ENCODE measurements at places on chromosomes 5 and 9.

- DNase-seq, result no peak
These were observed 555.0 kb downstream of the PRR16 start for GRCh38 chr5:121019106-121019505.

DNA sequence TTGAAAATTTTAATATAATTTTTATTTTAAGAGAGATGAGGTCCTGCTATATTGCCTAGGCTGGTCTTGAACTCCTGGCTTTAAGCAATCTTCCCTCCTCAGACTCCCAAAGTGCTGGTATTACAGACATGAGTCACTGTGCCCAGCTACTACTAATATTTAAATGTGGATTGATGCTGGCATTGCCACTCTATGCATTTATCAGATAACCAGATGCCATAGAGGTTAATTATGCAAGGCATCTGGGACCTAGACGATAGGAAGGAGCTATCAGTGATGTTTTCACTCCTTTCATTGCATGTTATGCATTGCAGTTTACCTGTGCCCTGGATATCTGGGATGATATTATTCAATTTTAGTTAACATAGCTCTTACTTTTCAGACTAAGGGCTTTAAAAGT, 127.0 kb downstream of the RPS23 start:
- no peak for DNase-seq

DNA sequence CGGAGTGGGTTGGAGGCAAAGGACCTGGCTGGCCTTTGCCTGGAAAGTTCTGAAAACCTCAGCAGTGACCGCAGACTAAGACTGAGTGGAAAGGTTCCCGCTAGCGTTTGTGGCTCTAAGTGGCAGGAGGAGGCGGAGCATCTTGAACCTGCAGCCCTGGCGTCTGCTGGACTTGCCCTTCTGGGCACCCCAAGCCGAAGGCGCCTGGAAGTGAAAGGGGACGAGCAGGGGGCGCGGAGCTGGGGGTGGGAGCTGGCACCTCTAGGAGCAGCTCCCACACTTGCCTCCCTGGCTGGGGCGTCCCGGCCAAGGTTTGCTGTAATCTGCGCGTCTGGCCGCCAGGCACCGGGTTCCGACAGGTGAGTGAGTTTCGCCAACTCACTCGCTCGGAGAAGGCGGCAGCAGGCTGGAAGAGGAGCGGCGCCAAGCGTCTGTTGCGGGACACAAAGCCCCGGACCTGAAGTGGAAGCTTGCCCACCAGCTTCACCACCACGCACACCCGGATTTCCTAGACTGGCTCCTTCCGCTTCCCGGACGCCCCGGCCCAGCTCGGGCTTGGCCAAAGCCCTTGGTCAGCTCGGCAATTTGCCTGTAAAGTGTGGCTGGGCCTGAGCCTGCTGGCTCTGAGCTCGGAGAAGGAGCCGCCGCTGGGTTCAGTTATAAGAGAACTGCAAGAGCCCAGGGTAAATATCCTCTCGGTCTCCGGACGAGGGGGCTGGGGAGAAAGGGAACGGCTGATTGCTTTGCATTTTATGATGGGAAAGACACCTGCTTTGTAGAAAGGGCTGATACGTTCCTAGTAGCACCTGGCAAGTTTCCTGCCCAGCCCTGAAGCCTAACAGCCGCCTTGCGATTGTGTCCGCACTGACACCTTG, at the start of gene GNA14:
TSS of gene GNA14 (minus strand) at position 89 of the 875 bp plus-strand sequence. CDS start 529 bp downstream, outside the sequence.
- no peak for DNase-seq

- DNase-seq, result no peak
These were observed 11.3 kb downstream of the SMARCA2 start for GRCh38 chr9:2026220-2026997.

GRCh38 chr5:173612948-173613347, 3.5 kb downstream of the BOD1 start:
- DNase-seq, result no peak

- no peak for DNase-seq
These were observed 47.0 kb upstream of the ZNF169 start for GRCh38 chr9:94212091-94212490.

GRCh38 chr5:163807781-163808180, 302.4 kb downstream of the MAT2B start:
- no peak for DNase-seq

- DNase-seq, result no peak
These were observed 545.8 kb upstream of the CDH10 start for GRCh38 chr5:25190521-25191000.

GRCh38 chr5:176660860-176661641, 13.8 kb downstream of the TSPAN17 start:
- peak; percentile 55 for DNase-seq

DNA sequence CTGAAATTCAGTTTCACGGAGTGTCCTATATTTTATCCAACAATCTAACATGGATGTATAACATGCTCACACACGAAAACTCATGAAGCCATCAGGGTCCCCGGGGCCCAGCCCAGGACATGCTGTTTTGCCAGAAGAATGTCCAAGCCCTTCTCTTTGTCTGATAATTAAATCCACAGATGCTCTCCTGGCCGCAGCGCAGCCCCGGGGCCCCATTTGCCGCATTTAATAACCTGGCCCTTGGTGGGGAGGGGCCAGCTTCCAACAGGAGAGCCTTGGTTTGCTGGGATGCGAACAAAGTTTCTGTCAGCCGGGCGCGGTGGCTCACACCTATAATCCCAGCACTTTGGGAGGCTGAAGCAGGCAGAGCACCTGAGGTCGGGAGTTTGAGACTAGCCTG, 30.0 kb downstream of the PLPP7 start:
- DNase-seq, result no peak

- no peak for DNase-seq
These were observed 324.6 kb downstream of the MLLT3 start for GRCh38 chr9:20297646-20298084.

GRCh38 chr9:79812099-79812498, 240.3 kb downstream of the TLE4 start:
- no peak for DNase-seq

DNA sequence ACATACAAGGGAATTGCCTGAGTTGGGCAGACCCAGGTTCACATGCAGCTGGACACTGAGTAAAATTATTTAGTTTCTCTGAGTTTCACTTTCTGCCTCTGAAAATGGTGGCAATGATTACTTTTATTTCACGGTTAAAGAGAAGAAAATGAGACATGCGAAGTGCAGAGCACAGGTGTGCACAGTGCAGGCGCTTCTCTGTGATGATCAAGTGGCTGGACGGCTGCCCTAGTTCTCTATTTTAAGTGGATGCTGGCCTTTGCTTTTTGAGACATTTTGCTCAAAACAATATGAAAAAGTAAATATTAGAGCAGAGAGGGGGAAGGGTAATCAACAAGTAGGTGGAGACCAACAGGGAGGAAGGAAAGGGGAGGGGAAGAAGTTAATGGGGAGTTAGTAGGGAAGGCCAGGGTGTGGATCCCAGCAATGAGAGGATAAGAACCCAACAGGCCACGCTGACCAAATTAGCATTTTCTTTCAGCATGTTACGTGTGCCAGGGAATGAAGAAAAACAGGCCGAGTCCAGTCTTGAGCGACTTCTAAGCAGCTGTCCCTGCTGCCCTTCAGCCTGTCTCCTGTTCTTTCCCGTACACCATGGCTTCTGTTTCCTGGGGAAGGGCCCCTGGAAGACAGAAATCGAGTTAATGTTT, 16.1 kb downstream of the SNX18 start:
- no peak for DNase-seq

- no peak for DNase-seq
These were observed 663.8 kb upstream of the KLF4 start for GRCh38 chr9:108153416-108153815.

DNA sequence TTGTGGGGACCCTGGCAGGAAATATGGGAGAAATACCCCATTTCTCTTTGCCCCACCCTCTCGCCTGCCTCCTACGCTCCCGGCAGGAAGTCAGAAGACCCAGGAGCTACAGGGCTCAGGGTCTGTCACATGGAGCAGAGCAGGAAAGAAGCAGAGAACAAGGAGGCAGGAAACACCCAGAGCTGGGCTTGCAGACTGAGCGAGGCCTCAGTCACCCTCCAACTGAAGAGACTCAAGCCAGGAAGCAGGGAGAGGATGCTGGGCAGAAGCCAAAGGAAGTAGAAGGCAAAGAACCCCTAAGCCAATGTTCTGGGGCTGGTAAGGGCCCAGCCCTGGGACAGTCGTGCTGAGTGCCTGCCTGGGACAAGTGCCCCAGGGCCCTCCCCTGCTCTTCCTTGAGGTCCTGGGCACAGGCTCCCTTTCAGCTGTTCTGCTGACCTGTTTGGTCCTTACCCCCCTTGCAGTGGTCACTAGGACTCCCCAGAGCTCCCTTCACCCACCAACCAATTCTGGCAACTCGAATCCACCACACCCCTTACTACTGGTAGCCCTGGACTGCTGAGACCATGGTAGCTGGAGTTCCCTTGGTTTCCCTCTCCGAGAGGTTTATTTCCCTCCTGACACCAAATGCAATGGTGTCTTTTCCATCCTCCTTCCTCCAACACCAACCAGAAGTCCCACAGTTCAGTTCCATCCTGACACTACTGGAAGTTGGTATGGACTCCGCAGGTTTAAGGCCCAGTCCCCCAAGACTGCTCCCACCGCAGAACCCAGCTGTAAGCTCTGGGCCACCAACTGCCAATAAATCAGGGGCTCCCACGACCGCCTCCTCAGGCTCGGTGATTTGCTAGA, 157.5 kb downstream of the COL23A1 start:
- no peak for DNase-seq

DNA sequence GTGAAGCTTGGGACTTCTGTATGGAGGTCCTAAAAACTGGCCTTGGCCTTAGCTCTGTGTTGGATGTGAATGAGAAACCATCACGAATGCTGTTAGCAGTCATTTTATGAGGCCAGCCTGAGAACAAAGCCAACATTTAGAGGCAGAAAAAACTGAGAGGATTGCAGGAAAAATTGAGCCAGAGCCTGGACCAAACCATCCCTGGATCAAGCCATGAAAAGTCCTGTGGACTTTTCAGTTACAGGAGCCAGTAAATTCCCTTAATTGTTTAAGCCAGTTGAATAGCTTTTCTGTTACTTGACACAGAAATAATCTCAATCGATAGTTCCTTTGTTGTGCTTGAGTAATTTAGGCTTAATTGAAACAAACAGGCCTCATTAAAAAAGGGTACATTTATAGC, 42.6 kb upstream of the SPATA31D4 start:
- no peak for DNase-seq

GRCh38 chr9:33817327-33818166, 587 bp downstream of the UBE2R2 start:
- DNase-seq, result no peak

DNA sequence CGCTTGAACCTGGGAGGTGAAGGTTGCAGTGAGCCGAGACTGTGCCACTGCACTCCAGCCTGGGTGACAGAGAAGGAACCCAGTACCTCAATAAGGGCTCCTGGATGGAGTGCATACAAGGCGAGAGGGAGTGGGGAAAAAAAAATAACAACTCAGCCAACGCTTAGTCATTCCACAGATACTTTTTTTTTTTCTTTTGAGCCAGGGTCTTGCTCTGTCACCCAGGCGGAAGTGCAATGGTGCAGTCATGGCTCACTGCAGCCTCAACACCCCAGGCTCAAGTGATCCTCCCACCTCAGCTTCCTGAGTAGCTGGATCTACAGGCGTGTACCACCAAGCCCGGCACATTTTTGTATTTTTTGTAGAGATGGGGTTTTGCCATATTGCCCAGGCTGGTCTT, 59.5 kb upstream of the GGTA1 start:
- DNase-seq, result no peak

GRCh38 chr9:20884985-20885593, 146.4 kb downstream of the HACD4 start:
- DNase-seq, result peak; percentile 35

- DNase-seq, result no peak
These were observed 37.4 kb upstream of the ALDH1B1 start for GRCh38 chr9:38355115-38355514.

DNA sequence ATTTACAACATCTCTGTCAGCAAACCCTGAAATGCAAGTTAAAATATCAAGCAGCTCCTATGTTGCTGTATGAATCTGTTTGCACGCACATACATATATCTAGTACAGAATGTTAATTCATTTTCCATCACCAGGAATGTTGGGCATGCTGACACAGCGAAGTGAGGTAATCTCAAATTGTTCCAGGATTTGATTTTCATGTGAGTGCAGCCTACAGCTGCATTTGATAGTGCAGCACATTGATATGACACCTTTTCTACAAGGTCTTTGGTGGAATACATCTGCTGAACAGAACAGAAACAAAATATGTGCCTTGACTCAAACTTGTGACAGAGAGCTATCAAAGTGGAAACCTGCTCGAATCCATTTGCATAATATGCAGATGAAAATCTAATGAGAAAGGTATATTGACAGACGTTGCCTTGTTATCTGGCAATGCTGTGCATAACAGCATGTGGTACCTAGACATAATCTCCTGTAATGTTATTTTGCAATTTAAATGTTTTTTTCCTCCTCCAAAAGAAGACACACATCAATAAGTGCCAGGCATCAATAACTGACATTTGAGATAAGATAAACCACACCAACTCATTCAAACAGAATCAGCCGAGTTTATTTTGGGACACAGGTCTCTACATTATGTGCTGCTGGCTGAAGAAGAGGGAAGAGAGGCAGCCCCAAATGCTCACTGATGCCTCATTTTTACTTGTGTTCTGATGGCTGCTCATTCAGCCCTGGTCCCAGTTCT, 512.2 kb downstream of the ZNF608 start:
- no peak for DNase-seq

DNA sequence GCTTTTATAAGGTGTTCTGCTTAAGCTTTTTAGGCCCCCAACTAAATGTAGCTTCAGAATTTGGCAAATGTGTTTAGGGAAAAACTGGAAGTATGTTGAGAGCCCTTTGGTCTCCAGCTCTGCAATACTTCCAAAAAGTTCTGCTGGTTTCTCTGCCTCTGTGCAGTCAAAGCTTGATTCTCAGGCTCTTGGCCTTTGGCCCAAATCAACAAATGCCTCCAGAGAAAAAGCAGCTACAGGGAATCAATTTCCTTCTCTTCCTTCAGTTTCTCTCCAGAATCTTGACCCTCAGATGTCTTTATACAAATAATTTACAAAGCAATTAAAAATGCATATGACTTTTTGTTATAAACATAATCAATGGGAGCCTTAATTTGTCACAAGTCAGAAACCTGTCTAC, 235.7 kb downstream of the COMMD10 start:
- DNase-seq, result no peak

DNA sequence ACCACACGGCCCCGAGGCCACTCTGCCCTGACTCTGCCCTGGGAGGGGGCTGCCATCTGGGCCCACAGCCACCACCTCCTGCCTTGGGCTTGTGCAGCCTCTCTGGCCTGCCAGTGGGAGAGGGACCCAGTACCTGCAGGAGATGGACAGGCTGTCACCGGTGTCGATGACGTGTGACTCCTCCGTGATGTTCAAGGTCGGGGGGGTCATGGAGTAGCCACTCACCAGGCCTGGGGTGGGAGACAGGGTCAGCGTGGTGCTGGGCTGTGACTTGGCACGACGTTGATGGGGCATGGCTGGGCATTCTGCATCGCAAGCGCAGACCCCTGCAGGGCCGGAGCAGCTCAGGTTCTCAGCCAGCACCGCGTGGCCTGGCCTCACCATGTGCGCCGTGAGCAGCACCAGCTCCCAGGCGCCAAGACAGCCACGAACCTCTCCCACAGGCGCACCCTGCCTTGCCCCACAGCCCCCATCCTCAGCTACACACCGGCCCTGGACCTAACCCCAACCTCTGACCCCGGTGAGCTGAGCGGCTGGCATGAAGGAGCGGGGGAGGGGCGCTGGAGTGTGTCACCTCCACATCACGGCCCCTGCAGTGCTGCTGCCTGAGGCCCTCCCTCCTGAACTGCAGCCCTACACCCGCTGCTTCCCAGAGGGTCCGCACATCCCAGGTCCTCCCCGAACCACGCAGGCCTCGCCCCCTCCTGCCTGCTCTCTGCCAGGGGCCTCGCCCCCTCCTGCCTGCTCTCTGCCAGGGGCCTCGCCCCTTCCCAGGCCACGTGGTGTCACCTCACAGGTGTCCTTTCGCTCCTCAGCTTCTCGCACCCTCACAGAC, 17.6 kb downstream of the FLT4 start:
- no peak for DNase-seq

GRCh38 chr5:179313849-179314521, 31.3 kb downstream of the ADAMTS2 start:
- no peak for DNase-seq

Measured in stimulated activated CD8-positive, alpha-beta memory T cell treated with anti-CD3 and anti-CD28 coated beads, Interleukin-4, amount 100 ng/mL, for 1 hour (primary cell).